IPS DF 19.7 (cell line): ENCODE measurements at places on chromosomes 11 and 22.

DNA sequence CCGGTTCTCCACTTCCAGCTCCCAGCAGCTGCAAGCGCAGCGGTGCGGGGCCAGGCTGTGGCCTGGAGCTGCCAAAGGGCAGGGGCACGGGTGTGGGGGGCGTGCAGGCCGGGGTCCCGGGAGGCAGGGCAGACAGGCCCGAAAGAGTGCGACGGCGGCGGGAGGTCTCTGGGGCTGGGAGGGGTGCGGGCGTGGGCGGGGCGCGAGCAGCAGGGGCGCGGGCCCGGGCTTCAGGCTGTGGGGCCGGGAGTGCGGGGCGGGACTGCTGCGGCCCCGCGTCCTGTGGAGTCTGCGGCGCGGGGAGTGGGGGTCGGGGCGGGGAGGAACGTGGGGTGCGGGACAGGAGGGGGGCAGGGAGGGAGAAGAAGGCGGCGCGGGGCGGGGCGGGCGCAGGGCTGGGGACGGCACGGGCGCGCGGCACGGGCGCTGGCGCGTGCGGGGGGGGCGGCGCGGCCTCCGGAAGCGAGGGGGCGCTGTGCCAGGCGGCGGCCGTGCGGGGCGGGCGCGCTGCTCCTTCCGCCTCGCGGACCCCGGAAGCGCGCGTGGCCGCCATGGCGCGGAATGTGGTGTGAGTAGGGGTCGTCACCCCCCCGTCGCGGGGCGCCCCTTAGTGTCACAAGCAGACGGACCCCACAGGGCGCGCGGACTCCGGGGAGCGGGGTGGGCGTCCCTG lies at the start of gene MRPL23:
TSS of gene MRPL23 (plus strand) at position 521 of the 673 bp plus-strand sequence. CDS start at position 552, 31 bp downstream.
- DNase-seq: no peak

DNA sequence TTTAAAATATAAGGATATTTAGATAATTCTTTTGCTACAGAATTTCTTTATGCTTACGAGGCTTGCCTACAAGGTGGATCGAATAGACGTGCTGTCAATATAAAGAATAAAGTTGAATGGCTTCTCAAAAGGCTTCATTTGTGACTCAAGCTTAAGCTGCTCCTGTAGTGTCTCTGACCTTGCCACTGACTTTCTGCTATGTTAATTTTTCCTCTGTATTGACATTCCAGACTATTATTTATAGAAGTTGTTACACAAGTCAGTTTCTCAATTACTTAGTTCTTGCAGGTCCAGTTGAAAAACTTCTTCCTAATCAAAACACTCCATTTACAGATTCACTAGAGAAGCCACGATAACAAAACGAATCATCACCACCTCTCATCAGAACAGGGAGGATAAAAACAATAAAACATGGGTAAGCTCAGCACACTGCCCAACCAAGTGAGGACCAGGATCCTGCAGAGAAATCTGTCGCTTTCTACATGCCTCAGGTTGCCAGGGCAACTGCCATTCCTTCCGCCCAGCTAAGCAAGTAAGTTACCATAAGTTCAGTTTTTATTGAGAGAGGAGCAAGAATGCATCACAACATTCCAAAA lies 39.0 kb upstream of the CHKA start:
- DNase-seq: no peak

DNA sequence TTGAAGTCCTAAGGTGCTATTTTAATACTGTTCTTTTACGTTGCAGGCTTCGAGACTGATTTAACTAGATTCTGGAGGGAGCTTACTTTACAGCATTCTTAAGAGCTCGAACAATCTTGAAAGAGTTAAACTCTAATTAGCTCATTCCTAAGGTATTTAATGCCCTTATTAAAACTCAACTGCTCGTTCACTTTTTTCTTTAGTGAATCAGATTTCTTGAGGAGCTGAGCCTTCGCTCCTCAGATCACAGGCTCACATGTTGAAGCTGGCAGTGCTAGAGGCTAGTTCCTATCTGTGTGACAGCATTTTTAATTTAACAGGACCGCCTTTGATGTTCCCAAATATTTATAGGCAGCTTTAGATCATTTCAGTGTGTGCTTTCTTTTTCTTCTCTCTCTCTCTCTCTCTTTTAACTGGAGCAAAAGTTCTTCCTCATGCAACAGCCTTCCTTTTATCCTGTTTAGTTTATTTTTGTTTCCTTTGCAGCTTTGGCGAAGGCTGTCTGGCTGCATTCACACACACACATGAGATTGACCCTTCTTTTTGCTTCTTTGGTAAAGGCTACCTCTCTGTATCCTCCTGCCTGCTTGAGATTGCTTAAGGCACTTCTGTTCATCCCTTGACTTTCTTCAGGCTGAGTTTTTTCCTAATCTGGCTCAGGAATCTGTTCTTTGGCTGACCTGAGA lies 21.0 kb downstream of the ZNRF3 start:
- DNase-seq: no peak

GRCh38 chr11:108901359-108901758 lies 236.5 kb downstream of the DDX10 start:
- DNase-seq: no peak

DNA sequence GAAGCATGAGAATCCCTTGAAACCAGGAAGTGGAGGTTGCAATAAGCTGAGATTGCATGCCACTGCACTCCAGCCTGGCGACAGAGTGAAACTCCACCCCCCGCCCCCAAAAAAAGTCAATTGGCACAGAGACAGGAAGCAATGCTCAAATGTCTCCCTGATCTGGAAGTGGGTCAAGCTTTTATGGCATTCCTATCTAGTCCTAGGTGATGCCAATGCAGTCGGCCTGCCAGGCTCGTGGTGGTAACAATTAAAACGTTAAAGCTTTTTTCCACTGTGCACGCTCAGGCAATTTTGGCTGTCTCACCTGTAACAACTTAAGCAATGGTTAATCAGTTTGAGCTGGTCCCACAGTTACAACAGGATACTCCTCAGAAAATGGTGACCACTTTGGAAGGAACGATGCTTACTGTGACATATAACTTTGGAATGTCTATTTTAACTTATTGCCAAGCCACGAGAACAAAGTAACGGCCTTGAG lies 18.9 kb upstream of the PISD start:
- no peak for DNase-seq

DNA sequence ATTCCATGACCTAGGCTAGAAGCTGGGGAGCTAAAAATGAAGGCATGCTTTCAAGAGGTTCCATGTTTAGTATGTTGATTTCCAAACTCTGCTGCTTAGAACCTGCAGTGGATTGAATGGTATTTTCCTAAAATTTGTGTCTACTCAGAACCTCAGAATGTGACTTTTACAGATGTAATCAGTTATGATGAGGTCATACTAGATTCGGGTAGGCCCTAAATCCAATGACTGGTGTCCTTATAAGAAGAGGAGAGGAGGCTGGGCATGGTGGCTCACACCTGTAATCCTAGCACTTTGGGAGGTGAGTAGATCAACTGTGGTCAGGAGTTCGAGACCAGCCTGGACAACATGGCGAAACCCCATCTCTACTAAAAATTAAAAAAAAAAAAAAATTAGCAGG lies 3.5 kb upstream of the FEZ1 start:
- DNase-seq: no peak

GRCh38 chr11:65148657-65149056 lies 14.3 kb upstream of the SYVN1 start:
- DNase-seq: no peak

DNA sequence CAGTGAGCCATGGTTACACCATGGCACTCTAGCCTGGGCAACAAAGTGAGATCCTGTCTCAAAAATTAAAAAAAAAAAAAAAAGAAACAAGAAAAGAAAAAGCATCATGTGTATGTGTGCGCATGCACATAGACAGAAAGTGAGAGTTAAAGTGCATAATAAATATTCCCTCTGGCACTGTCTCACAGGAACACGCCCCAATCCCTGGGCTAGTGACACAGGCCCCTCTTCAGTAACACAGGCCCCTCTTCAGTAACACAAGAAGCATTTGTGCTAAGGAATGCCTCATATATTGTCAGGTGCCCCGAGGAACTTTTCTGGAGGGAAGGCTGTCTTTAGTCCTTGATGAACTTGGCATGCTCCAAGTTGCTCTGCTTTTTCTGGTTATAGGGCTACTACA lies 57.5 kb downstream of the RPL27A start:
- DNase-seq: no peak

GRCh38 chr22:45564349-45565030 lies 61.8 kb downstream of the FBLN1 start:
- no peak for DNase-seq

DNA sequence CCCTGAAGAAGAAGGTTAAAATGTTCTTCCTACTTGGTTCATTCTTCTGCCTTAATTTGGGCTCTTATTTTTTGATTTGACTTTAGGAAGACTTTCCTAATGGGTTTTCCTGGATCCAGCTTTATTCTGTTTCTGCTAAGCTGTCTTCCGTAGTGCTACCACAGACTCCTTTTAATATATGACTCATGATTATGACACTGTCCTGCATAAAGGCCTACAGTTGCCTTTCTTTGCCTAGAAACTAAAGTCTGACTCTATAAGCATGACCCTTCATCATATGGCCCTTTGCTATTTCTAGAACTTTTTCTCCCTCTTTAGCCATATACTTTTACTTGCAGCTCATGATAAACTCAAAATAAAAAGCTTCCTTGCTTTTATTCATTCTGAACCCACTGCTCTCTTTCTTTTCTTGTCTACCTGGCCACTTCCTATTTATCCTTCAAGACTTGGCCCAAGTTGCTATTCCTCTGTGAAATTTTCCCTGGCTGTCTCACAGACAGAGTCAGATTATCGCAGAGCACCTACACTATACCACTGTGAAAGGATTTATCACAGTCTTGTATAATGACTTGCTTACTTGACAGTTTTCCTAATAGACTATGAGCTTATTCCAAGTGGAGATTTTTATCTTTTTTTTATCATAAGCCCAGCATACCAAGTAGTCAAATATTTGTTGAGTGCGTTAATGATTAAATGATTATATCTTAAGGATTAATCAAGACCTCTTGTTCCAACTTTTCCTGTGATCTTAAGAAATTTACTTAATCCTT lies 24.7 kb downstream of the TBCEL start:
- DNase-seq: no peak

DNA sequence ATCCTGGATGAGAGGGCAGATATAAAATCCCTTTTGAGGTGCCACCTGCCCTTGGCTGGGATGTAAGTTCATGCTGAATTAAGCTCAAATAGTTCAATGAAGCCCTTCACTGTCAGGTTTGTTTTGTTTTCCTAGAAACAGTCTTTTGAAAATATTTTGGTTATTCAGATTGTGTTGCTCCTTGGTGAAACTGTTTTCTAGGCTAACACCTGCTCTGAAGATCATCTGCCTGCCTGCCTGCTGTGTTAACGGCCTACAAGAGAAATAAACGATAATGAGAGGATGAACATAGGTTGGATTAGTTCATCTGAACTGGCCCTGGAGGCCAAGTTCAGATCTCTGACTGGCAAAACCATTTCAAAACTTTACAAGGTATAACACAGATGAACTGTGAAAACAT lies 67.4 kb downstream of the ZBTB44 start:
- no peak for DNase-seq

GRCh38 chr22:45877036-45877380 lies 100.0 kb downstream of the WNT7B start:
- no peak for DNase-seq

GRCh38 chr11:125370561-125371389 lies 125.3 kb downstream of the FEZ1 start:
- DNase-seq: no peak

- DNase-seq: no peak
These were observed 11.2 kb downstream of the FOLR1 start for GRCh38 chr11:72203163-72203562.

- DNase-seq: no peak
These were observed 4.6 kb upstream of the ACER3 start for GRCh38 chr11:76856106-76856505.

DNA sequence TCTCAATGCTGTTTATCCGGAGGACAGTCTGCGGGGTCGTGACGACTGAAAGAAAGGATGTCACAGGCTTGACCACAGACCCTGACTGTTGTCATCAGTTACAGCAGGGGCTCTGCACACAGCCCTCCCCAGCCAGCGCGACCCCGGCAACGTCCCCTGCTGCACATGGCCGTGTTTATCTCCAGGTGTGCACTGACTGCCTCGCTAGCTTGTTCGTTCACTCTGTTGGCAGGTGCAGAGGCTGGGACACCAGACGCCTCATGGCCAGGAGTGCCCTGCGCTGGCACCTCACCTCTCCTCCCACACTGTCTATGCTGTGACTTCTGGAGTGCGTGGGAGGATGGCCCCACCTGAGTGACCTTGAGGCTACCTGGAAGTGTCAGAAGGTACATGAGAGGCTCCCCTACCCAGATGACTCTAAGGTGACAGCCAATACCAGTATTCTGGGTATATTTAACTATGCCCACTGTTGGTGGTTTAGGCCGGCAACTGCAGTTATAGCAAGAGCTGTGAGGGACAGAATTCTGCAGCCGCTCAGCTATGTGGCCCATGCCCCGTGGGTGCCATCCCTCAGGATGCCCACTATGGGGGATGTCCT lies 12.2 kb downstream of the MRPL21 start:
- no peak for DNase-seq

DNA sequence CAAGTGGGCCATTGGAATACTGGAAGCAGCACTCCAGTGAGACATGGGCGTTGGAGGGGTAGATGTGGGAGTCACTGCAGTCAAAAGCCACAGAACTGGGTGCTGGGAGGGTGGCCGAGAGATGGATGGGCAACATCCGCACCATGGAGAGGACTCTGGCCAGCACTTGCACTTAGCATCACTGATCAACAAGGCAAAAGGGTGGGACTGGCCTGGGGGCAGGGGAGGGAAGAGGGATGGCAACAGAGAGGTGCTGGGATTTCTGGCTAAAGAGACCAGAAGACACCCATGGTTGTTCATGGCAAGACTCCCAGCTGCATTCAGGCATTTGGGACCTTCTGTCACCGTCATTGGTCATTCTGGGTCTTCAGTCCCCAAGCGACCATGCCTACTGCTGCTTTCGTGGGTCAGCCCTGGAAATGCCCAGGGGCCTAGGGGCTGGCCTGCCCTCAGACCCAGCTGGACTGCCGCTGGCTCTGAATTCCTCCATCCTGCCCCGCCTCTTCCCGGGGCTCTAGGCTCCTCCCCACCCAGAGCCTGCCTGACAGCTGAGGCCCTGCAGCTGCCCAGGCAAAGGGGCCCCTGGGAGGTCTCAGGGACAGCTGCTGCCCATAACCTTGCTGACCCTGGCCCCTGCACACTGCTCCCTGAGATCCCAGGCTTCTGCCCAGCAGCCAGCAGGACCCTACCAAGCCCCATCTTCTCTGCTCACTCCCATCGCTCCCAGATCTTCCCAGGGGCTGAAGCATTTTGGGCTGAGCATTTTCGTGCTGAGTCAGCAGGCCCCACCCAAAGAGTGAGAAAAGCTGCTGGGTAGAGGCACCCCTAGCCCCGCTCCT lies 13.0 kb upstream of the CDC42EP2 start:
- DNase-seq: no peak

- no peak for DNase-seq
These were observed 166.8 kb downstream of the CSNK2A3 start for GRCh38 chr11:11186249-11186648.

GRCh38 chr11:57791321-57792059 lies 29.9 kb downstream of the CTNND1 start:
- DNase-seq: no peak
